ENCODE measurements at places on chromosomes 4 and X.
A peak's percentile ranks its signal among the peaks of the same experiment; 100 is the strongest.

GRCh38 chr4:44927399-44928380 lies 201.3 kb upstream of the GNPDA2 start:
- peak; percentile 1 for DNase-seq

GRCh38 chrX:150192816-150193215 lies 170.3 kb upstream of the MAMLD1 start:
- DNase-seq = no peak

GRCh38 chrX:69068301-69069085 lies 96.8 kb downstream of the PJA1 start:
- no peak for DNase-seq

- DNase-seq = no peak
Measured at GRCh38 chr4:83217721-83218522, 66.7 kb downstream of the COQ2 start.

- no peak for DNase-seq
Measured at GRCh38 chr4:89929425-89930159, 34.9 kb downstream of the MMRN1 start.

- DNase-seq = no peak
Measured at GRCh38 chr4:105236916-105237311, 90.2 kb downstream of the TET2 start.

GRCh38 chr4:165474784-165475705 lies 96.2 kb downstream of the CPE start:
- no peak for DNase-seq

Data from frontal cortex (tissue), 4 donors.